Activated CD8-positive, alpha-beta memory T cell treated with anti-CD3 and anti-CD28 coated beads for 24 hours (primary cell): ENCODE measurements at places on chromosomes 5 and 9.

- DNase-seq = no peak
Measured at GRCh38 chr5:160339406-160340130, 27.2 kb upstream of the CCNJL start.

GRCh38 chr5:66889524-66889923 is 293.3 kb downstream of the MAST4 start:
- no peak for DNase-seq

GRCh38 chr9:87569518-87569917 is 71.9 kb downstream of the DAPK1 start:
- DNase-seq = no peak

DNA sequence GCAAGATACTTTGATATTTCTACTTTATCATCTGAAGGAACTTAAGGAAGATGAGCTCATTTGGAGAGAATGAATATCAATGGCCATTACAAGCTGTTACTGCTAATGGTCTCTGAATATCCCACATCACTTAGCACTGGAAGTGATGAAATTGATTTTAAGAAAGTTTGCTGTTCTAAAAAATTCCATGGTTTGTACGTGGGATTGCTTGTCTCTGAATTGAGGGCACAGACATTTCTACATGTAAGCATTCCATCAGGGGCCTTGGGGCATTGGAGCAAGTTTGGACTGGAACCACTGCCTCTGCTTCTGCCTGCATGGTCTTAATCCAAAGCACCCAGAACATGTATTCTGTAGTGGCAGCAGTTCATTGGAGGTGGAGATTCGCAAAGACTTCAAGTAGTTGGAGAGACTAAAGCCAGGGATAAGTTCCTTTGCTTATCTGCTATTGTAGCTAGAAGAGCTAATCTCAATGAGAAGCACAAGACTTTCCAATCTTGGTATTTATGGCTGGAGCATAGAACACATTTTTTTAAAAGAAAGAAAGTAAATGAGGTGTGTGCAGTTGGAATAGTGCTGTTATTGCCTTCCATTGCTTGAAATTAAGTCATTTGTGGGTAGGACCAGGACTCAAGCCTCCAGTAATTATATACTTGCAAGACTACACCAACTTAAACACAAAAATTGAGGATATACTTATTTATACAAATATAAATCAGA is 424.2 kb downstream of the SPATA31D1 start:
- DNase-seq = no peak

DNA sequence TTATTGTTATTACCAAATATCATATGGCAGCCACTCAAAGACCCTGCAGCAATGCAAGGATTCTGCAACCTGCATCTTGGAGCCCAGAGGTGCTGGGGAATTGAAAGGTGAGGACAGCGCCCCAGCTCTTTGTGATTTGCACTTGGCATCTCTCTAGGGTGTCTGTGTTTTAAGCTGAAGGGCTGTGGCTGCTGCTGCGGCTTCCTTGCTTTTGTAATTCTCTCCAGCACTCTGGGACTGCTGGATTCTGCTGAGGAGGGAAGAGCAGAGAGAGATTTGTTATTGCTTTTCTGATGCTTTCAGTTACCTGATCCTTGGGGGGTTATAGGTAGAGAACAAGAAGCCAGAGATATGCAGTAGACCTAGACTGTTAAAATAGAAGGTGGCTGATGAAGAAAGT is 562.4 kb downstream of the EBF1 start:
- DNase-seq = no peak

- no peak for DNase-seq
Measured at GRCh38 chr5:155952486-155953089, 374.4 kb upstream of the SGCD start.

GRCh38 chr9:72592502-72593403 is 71.3 kb downstream of the TMC1 start:
- no peak for DNase-seq

- no peak for DNase-seq
Measured at GRCh38 chr5:149471406-149472183, 79.6 kb downstream of the CSNK1A1 start.

DNA sequence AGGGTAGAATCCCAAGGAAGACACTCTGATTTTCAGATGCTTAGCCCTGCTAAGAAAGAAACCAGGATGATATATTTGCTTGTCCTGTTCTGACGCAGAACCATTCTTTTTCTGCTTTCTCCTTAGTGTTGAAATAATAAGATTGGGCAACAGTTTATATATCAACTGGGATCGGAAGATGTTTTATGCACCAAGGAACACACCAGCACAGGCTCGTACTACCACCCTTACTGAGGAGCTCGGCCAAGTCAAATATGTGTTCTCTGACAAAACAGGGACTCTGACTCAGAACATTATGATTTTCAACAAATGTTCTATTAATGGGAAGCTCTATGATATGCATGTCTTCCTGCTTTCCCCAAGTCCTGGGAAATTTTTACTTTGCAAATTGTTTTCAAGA is 19.0 kb upstream of the RUSC2 start:
- DNase-seq = no peak

DNA sequence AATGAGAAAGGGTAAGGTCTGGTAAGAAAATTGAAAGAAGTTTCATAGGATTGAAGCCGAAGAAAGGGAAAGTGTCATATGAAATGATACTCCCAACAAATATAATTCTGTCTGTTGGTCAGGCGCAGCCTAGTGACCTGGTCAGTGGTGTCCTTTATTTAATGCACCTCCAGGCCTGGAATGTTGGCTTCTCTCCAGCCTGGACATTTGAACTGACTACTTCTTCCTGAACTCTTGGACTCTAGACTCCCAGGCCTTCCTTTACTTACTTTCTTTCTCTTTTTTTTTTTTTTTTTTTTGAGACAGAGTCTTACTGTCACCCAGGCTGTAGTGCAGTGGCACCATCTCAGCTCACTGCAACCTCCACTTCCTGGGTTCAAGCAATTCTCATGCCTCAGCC is 1381.5 kb upstream of the WWC1 start:
- no peak for DNase-seq

DNA sequence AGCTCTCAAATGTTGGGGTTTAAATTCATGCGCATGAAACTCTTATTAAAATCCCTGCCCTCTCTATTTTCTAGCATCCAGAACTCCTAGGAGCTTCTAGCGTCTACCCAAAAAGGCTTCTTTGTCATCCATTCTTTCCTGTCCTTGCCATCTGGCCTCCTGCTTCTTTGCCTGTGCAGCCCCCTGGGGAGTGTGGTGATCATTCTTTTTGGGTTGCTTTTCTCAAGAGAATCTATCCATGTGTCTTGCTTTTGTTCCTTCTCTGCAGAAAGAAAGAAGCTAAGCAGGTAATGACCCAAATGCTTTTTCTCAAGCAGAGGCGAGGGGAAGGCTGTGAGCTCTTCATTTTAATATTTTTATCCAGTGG is 26.6 kb downstream of the SKP2 start:
- DNase-seq = no peak

- DNase-seq = no peak
Measured at GRCh38 chr5:10130881-10131280, 118.8 kb downstream of the ATPSCKMT start.

DNA sequence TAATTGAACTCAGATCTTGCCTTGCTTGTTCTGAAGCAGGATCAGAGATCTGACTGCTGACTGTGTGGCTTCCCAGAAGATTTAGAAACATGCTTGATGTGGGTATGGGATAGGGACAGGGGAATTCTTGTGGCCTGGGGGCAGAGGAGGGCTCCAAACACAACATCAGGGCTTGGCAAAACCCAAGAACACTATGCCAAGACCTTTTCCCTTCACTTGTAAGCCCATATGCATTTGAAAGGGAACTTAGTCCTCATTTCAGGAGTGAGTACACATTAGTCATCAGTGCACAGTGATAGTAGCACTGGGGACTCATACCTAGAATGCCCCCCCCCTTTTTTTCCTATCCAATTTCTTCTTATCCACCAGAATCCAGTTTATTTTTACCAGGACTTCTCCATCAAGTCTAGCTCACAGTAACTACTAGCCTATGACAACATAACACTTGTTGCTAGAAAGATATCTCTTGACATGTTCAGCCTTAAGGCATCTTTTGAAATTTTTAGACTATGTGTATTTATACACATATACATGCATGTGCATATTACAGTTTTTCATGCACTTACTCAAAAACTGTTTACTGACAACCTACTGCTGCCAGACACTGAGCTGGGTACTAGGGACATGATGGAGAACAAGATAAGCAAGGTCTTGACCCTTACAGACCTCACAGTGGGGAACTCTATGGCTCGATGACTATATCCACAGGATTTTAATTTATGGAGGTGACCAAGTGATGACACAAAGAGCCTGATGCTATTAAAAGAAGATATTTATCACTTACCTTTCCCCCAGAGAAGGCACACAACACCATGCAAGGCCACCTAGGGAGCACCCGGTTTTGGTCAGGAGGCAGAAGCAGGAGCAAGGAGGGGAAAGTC is 158.3 kb upstream of the MAP3K1 start:
- no peak for DNase-seq

- no peak for DNase-seq
Measured at GRCh38 chr5:34452170-34452828, 203.8 kb upstream of the RAI14 start.

DNA sequence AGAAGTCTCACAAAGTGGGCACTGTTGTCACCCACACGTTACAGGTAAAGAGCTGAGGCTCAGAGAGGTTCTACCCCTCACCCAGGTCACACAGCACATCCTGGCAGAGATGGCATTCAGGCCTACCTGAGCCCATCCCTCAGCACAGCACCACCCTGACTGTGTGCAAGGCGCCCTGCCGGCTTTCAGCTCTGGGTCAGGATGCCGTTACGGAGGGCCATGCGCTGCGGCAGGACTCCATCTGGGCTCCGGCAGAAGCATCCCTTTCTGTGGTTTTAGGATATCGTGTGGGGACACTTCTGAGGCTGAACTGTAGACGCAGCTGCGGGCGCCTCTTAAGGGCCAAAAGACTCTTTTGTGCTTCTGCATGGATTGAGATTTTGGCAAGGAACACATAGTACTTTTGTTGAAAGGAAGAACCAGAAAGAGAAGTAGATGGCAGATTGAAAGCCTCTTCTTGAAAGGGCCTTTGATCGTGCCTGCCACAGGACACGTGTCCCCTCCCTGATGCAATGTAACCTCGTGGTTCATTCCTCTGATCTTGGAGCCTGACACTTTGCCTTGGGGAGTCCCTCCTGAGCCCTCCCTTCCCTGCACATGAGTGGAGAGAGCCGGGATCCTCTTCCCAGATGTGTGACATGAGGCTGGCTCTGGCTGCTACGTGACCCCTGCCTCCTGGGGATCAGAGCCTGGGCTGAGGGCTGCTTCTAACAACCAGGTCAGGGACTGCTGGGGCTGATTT is 31.3 kb downstream of the USP20 start:
- DNase-seq = peak; percentile 74

GRCh38 chr5:167684251-167684650 is 607.2 kb upstream of the WWC1 start:
- DNase-seq = no peak

GRCh38 chr9:34623374-34624235 is 3.3 kb upstream of the DCTN3 start:
- DNase-seq = no peak

GRCh38 chr5:128513806-128514205 is 24.2 kb downstream of the FBN2 start:
- no peak for DNase-seq

DNA sequence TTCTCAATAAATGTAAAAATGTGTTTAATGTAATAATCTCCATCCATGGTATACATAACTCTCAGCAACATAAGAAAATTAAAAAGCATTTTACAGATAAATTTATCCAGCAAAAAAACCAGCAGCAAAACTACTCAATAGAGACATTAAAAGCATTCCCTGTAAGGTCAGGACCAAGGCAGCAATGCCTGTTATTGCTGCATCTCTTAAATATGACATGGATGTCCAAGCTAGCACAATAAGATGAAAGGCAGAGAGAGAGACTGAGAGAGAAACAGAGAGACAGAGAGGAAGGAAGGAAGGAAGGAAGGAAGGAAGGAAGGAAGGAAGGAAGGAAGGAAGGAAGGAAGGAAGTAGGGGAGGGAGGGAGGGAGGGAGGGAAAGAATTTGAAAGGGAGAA is 289.0 kb upstream of the PAPPA start:
- no peak for DNase-seq

DNA sequence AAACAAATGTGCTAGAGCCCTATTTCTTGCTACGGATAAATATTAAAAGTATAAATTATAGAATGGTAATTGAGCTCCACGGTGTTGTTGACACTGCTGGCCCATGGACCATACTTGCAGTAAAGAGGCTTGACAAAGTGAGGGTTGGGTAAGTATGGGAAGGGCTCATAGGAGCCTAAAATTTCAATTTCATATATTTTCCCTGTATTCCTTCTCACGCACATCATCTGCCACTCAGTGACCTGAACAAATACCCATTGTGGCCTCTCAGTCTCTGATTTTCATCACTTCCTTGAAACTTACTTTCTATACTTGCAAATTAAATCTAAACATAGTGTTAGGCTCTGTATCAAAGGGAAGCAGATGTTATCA is 116.5 kb downstream of the PIK3R1 start:
- DNase-seq = no peak

DNA sequence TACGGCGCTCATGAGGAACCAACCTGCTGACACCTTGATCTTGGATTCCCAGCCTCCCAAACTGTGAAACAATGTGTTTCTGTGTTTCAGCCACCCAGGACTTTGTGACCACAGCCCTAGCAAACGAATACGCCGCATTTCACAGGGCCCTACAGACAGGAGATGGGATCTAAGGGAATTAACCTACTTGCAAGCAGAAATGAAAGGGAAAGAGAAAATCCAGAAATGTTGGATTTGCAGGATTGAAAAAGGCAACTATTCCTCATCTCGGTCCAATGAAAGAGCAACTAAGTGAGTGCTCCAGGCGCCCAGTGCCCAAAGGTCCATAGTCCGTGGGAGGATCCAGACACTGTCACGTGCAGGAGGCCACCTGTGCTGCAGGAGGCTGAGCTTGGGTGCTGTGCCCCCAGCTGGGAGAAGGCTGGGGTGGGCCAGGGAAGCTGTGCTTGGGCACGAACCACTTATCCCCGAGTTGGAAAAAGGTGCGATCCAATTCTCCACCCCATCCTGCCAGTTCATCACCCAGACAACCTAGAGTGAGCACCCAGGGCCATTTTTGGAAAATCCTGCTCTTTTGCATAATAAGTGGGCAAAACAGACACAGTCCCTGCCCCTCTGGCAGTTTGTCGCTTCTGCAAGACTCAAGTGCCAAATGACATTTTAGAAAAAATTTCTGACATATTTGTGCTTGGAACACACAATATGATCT is 177.9 kb downstream of the C9orf50 start:
- DNase-seq = no peak

DNA sequence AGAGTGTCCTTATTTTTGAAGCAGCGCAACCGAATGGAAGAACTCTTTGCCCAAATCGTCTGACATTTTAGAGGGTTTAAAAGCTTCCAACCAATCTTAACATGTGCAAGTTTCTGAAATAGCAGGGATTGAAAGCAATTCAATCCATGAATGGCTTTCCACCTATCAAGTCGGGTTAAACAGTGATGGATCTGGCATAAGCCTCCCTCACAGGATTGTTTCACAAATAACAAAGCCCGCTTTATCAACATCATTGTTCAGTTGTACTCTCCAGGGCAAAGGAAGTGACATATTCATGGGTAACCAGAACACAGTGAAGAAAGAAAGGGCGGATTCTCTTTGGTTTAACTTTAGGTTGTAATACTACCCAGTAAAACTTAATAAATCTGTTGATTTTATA is 497.3 kb downstream of the MTRR start:
- DNase-seq = no peak

- DNase-seq = no peak
Measured at GRCh38 chr5:69284203-69284602, 48.4 kb downstream of the CCDC125 start.

- DNase-seq = peak; percentile 4
Measured at GRCh38 chr9:16356196-16356765, 514.2 kb downstream of the BNC2 start.

- DNase-seq = no peak
Measured at GRCh38 chr9:38687389-38687842, 32.5 kb downstream of the FAM240B start.
